ENCODE measurements at places on chromosomes 3 and 15.
A peak's percentile ranks its signal among the peaks of the same experiment; 100 is the strongest.

DNA sequence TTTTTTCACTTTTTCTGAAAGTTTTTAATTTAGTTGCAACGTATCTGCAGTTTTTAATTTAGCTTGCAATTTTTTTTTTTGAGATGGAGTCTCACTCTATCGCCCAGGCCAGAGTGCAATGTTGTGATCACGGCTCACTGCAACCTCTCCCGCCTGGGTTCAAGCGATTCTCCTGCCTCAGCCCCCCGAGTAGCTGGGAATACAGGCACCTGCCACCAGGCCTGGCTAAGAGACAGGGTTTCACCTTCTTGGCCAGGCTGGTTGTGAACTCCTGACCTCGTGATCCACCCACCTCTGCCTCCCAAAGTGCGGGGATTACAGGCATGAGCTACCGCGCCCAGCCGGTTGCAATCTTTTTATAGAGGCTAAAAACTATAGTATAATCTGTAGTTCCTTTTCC, 142.9 kb upstream of the ALCAM start:
- DNase-seq, result no peak

GRCh38 chr3:5607581-5607980, 420.1 kb downstream of the EDEM1 start:
- no peak for DNase-seq

DNA sequence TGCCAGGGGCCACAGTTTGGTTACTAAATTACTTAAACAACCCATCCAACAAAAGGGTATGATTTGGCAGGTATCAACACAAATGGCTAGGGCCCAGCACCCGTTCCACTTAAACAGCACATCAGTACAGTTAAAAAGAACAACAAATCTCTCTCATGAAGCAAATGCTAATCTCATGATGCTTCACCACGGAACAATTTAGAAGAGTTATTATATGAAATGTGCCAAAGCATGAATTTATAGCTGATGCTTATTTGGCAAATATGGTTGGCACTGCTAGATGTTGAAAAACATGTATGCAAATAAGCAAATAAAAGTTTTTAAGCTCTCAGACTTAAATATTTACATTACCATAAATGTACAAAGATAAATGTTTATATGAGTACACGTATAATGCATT, 2.3 kb downstream of the PEAK1 start:
- no peak for DNase-seq

GRCh38 chr3:71997066-71997653, 212.2 kb upstream of the PROK2 start:
- DNase-seq, result no peak

GRCh38 chr3:62169906-62170660, 203.3 kb downstream of the FEZF2 start:
- DNase-seq, result no peak

- DNase-seq, result no peak
Measured at GRCh38 chr15:68400066-68400456, 31.9 kb downstream of the ITGA11 start.

DNA sequence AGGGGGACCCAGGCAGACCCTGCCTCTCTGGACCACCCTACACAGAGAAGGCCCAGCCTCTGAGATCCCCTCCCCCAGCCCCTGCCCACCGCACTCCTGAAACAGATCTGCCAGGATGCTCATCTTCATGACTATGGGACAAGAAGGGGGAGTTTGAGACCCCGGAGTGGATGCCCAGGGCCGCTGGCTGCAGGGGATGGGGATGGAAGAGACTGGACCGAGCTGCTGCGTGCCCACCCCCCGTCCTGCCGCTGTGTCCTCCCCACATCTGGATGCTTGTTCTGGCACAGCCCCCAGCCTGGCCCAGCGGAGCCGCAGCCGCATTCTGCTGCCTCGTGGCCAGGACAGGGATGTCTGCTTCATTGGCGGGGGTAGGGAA, 30.3 kb upstream of the SEMA3F start:
- DNase-seq, result no peak

GRCh38 chr15:40694688-40695468, at the start of gene RAD51:
RAD51 (plus strand) TSS chr15:40695174; CDS start chr15:40698759, 3,585 bp downstream.
- peak; percentile 79 for DNase-seq

DNA sequence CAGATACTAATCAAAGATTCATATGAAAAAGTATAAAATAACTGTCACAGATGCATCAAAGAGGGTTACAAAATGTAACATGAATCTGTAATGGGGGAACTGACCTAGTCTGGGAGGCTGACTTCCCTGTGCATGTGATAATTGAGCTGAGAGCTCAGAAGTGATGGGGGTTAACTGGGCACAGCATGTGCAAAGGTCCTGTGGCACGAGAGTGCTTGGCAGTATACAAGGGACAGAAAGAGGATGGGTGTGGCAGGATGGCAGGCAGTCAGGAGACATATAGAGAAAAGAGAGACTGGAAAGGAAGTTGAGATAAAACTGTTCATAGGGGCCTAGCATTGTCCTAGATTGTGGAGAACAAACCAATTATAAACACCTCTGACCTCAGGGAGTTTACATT, 47.8 kb upstream of the IREB2 start:
- DNase-seq, result no peak

DNA sequence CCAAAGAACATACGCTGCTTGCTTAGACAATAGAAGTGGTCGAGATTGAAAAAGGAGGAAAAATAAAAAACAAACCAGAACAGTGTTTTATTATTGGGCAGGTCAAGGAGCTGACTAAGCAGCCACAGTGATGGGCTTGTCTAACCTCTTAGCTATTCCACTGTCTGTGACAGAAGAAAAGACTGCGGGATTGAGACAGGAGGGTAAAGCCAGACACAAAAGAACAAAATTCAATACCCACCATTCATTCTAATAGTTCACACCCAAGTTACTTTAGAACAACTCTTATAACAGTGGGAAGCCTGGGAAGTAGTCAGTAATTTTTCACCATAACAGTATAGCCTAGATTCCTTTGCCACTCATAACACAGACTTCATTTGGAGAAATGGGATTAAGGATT, 435.4 kb downstream of the MFSD1 start:
- no peak for DNase-seq

- DNase-seq, result no peak
Measured at GRCh38 chr15:69753867-69754266, 301.2 kb downstream of the RPLP1 start.

GRCh38 chr3:30232142-30232541, 374.3 kb upstream of the TGFBR2 start:
- no peak for DNase-seq

DNA sequence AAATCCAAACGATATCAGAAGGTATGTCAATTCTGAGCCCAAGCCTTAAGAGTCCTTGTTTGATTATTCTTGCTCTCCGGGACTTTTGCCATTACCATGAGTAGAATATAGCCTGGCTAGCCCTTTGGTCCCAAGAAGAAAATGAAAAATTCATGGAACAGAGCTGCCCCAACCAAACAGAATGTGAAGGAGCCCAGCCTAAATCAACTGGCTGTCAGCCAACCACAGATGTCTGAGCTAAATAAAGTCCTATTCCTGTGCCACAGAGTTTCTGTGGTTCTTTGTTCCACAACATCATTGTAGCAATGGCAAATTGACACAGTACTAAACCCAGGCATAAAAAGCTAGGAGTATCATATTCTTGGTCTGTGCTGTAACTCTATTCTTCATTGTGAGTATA, 185.2 kb downstream of the CPNE4 start:
- DNase-seq, result no peak

DNA sequence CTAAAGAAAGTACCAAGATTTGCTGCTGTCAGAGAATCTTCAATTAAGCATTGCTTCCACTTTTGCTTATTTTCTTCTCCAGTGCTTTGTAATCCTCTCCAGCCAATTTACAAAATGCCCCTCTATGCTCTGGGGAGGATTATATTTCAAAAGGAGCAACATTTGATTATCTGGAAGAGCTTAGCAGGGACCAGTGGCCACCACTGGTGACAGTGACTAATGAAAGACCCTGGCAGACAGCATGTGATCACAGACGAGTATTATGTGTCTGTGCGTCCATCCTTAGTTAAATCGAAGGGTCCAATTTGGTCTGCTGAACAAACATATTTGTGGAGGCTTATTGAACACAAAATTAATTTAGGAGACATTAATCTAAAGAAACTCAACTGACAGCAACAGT, 152.6 kb downstream of the ZNF621 start:
- no peak for DNase-seq

DNA sequence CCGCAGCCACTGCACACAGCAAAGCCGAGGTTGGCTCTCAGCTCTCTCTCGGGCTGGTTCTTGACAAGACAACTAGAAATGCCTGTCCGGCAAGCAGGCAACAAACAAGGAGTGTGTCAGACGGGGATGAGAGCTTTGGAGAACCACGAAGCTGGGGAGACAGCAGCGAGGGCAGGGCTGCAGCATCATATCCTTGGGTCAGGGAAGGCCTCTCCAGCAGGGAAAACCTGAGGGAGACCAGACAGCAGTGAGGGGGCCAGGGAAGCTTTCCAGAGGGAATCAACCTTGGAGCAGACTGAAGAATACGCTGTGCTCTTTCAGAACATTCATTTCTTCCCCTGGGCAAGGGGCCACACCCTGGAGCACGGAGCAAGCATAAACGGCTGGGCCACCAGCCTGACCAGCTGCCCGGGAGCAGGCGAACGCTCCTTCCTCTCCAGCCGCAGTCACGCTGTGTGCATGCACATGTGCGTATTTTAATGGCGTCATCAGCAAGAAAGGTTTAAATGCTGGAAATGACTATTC, 58.7 kb downstream of the CHSY1 start:
- DNase-seq, result no peak

- DNase-seq, result no peak
Measured at GRCh38 chr3:62592408-62592807, 219.1 kb upstream of the FEZF2 start.

DNA sequence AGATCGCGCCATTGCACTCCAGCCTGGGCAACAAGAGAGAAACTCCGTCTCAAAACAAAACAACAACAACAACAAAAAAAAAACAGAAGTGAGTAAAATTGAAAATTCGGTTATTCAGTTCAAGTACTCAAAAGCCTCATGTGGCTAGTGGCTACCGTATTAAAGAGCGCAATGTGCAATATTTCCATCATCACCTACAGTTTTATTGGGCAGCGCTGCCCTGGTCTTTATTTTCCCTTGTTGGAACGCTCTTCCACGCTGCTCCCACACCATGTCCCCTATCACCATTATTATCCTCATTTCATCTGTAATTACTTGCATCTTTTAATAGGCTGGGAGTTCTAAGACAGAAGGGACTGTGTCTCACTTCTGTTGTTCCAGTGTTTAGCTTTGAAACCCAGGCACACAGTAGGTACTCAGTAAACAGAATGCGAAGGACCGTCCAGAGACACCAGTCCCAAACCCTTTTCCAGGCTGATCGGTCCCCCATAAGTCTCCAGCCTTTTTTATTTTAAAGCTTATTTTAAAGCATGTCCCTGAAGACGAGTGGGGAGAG, 423 bp upstream of the HACD3 start:
- DNase-seq, result no peak

DNA sequence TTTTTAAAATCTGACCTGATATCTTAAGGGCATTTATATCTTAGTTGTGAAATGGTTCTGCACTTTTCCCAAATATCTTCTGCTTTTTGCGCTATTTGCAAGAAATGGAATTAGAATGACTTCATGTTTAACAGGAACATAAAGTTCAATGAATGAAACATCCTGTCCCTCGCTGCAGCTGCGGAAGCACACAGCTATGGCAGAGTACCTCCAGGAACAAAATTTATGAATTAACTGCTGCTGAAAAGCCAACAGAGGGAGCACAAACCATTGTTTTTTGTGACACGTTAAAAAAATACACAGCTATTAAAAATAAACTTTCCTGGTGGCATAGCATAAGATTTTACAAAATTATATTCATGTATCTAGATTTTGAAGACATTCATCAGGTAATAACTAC, 404.4 kb upstream of the MDFIC2 start:
- DNase-seq, result no peak

- DNase-seq, result no peak
Measured at GRCh38 chr3:193794002-193794881, 201.2 kb downstream of the OPA1 start.

DNA sequence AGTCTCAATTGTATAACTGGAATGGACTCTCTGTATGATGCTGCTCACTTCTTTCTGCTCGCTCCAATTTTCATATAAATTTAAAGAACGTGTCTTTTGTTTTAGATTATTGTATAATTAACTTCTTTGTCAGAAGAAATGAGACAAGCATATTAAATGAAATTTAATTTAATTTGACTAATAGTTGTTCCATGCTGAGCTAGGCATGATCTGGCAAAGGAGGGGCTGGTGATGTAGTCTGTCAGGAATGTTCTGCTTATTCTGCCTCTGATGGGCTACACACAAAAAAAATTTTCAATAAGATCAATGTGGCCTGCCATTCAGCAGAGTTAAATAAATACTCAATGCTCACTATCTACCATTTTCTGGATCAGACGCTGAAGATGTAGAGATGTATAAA, 208.4 kb upstream of the CD96 start:
- no peak for DNase-seq

DNA sequence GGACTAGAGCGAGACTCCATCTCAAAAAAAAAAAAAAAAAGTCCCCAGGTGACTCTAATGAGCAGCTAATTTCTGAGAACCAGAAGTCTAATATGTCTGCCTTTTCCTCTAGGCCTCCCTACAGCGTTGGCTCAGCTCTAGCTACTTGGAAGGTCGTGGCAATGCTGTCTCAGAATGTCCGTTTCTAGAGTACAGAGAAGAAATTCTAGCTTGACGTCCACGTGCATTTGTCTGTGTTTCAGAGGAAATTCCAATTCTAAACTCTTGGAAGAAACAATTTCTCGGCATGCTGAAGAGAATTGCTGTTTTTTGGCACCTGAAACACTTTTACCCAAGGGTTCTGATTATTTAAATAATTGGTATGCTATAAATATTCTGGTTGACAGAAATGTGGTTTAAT, 78.8 kb downstream of the SOX2 start:
- DNase-seq, result no peak

- DNase-seq, result no peak
Measured at GRCh38 chr15:94547711-94548110, 316.4 kb downstream of the MCTP2 start.

- DNase-seq, result no peak
Measured at GRCh38 chr3:189690672-189691071, 59.5 kb downstream of the TP63 start.

GRCh38 chr3:74515451-74515850, 99.0 kb downstream of the CNTN3 start:
- no peak for DNase-seq

DNA sequence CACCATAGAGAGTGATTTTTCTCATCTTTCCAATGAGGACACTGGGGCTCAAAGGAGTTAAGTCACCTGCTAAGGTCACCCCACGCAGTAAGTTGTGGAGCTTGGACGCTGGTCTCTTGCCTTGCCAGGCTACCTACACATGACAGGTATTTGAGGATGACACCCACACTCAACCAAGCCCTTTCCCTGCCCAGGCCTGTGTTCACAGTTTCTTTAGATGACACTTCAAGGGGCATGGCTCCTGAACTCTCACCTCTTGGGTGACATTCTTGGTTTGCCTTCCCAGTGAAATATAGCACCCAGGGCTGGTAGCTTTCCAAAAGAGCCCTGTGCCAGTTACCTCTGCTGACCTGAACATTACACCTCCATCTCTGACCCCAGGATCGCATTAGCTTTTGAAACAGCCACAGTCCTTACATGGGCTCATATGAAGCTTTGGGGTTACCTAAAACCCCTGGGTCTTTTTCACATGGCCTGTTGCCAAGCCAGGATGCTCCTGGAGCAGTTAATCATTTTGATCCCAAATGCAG, 148.0 kb downstream of the RPLP1 start:
- DNase-seq, result no peak
